ENCODE measurements at places on chromosomes 5 and 9.
A peak's percentile ranks its signal among the peaks of the same experiment; 100 is the strongest.

DNA sequence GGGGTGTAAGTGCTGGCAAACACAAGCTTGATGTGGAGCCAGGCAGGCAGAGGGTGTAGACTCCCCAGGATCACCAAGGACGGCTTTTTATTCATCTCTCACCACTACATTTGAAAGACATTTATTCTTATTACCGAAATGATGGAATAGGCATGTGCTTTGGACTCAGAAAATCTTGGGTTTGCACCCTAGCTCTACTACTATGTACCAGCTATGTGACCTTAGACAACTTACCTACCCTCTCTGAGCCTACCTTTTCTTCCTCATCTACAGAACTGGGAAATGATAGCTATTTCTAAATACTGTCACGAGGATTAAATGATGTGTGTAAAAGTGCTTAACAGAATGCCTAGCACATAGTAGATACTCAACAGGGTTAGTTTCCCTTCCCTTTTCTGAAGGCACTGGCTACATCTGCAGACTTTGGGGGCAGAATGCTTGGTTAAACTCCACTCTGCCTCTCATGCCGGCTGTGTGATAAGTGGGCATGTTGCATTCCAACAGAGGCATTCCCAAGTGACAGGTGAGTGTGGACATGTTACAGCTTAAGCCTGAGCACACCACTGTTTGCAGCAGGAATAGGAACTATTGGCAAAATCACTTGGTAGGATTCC, 94.8 kb downstream of the SLC1A3 start:
- DNase-seq = peak; percentile 67

DNA sequence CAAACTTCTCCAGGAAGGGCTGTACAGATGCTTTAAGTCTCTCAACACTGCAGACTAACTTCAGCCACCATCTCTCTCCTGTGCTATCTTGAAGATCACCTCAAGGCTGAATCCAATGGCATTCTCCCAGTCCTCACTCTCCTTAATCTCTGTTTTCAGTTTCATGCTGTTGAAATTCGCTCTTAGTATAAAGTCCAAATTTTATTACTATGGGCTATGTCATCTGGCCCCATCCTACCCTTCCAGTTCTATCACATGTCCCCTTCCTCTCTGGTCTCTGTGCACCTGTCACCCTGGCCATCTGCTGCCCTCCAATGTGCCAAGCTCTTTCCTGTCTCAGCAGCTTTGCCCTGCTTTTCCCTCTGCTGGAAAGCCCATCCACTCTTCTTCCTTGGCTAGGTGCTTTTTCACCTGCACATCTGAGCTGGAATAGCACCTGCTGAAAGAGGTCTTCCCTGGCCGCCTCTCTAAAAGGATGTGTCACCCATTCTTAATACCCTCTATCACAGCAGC, 284.7 kb upstream of the MAP3K1 start:
- no peak for DNase-seq

GRCh38 chr9:91519520-91520277, 96.1 kb upstream of the NFIL3 start:
- DNase-seq = no peak

DNA sequence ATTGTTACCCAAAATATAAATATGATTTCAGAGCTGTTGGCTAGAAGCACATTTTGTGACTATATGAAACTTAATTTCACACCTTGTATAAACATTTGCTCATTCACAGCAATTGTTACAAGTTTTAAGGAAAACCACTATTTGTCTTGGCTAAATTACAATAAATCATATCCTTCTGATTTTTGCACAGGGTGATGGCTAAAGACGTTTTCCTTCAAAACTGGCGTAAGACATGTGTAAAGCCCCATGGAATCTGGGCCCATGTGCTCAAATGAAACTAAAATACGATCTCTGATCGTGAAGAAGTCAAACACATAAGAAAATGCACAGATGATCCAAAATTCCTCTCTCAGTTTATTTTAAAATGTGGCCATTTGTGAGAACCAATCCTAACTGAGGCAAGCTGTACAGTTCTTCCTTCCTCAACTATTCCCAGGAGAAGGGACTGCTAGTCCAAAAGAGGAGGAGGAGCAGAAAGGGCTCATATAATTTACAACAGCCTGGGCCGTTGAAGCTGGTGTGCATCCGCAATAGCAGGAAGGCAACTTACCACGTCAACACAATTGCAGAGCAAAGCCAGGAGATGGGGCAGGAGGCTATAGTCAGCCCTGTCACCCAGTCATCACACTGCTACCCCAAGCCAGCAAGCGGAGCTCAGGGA, 98.4 kb downstream of the MED27 start:
- no peak for DNase-seq

DNA sequence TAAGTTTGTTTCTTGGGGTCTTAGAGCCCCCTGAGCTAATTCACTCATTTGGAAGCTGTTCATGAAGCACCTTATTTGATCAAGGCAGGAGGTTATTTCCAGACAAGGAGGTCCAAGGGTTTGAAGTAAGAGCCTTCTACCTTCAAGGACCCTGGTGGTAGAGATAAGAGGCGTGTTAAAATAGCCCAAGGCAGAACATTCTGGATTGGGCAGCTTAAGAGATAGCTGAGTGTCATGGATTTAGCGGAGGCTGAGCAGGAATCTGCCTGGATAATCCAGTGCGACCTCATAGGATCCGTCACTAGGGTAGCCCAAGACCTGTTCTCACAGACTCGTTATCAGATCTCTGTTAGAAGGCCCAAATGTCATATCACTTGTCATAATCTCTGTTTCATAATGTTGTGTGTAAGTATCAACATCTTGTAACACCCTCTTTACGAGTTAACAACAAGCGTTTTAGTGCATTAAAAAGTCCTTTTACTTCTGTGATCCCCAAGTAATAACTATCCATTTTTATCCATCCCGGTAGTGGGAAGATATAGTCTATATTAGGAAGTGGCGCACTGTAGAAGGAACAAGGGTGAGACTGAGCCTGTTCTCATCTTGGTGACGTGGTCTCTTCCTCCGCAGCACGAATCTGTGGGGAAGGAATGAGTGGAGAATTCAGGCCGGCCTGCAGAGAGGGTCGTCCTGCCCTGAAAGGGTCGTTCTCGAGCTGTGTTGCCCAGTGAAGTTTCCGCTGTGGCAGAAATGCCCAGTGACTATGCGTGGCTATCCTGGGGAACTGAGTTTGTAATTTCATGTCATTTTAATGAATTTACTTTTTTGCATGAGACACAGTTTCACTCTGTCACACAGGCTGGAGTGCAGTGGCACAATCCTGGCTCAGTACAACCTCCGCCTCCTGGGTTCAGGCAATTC, 28.8 kb downstream of the SLC25A25 start:
- DNase-seq = no peak

- no peak for DNase-seq
Observed at GRCh38 chr9:110994771-110995241, 43.5 kb downstream of the LPAR1 start.

- no peak for DNase-seq
Observed at GRCh38 chr5:169173372-169173771, 127.6 kb downstream of the SLIT3 start.

DNA sequence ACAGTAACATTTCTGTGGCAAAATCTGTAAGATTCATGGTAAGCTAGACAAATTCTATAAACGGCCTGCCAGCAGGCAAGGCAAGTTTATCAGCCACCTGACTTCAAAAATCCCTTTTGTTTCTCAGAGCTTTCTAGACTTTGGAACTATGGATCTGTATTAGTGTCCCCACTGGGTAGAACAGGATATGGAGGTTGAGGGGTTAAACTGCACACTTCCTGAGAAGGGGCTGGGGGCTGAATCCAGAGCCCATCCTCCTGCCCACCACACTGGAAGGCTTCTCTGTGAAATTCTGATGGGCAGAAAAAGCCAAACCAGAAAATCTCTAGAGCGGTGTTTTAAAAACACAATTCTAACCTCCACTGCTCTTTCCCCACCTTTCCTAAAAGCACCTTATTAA, 128.7 kb downstream of the ENTREP1 start:
- DNase-seq = no peak

- no peak for DNase-seq
Observed at GRCh38 chr9:134317400-134317789, 8.9 kb upstream of the RXRA start.

- no peak for DNase-seq
Observed at GRCh38 chr9:8694983-8695588, 895.5 kb upstream of the DMAC1 start.

- DNase-seq = no peak
Observed at GRCh38 chr5:74578356-74579044, 62.0 kb downstream of the ENC1 start.

DNA sequence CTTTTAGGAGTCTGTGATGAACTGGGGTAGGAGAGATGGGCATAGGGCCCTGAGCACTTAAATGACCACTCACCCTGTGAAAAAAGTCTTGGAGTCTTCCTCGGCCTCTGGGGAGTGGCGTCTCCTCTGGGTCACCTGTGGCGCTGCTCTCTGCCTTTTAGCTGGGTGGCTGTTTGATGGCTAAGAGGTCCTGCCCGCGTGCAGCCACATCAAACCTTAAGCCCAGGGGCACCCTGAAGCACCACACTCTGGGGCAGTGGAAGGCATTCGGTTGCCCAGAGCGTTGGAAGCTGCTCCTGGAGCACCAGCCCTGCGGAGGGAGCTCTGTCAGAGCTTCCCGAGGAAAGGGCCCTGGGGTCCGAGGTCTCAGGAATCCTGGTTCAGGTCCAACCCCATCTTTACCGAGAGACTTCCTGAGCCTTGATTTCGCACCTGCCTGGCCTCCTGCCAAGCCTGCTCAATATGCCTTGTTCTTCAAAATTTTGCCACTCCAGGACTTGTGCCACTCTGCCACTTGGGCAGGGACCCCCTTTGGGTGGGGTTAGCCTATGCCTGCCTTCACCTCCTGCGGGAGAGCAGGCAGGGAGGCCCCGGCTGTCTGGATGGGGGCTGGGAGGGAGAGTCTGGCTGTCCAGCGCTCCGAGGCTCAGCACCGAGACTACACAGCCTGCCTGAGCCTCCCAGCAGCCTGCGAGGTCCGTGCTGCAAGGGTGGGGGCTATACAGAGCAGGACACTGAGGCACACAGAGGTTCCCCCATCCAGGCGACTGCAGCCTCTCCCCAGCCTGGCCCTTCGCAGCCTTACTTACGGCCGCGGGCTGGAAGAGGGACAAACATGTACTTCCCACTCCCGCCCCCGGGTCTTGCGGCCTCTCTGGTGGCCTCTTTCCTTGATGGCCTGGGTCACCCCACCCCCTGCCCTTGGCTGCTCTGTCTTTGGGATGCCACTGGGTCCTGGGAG, 63.4 kb upstream of the RNU6ATAC start:
- no peak for DNase-seq

DNA sequence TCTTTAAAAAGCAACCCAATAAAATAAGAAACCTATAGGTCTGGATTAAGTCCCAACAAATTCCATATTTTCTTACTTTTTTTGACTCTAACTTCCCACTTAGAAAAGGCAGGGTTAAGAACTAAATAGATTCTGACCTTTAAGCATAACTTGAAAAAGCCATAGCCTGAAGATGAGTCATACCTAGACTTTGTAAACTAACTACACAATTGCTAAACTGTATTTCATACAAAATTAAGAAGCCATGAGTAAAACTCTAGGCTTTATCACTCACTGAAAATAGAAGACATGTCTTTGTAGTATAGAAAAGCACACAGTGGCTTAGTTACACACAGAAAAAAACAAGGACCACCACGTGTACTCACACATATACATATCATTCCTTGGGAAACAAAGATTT, 51.5 kb downstream of the MLLT3 start:
- DNase-seq = no peak

- no peak for DNase-seq
Observed at GRCh38 chr5:7851617-7852289, 820 bp upstream of the CFAP90 start.

DNA sequence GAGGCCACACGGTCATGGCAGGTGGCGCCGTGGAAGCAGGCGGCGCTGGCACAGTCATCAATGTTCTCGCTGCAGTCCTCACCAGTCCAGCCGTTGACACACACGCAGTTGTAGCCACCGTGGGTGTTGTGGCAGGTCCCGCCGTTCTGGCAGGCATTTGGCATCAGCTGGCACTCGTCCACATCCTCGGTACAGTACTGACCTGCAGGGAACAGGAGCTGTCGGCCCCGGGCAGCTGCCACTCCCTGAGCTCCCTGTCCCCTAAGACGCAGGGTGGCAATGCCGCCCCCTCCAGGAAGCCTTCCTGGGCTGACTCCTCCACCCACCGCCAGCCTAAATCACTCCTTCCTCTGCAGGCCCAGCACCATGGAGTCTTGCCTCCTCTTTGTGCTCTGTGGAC, 27.2 kb downstream of the NOTCH1 start:
- DNase-seq = no peak

GRCh38 chr9:4691795-4692194, 12.4 kb downstream of the CDC37L1 start:
- DNase-seq = no peak

GRCh38 chr5:128264564-128265360, 181.2 kb downstream of the SLC12A2 start:
- DNase-seq = no peak

DNA sequence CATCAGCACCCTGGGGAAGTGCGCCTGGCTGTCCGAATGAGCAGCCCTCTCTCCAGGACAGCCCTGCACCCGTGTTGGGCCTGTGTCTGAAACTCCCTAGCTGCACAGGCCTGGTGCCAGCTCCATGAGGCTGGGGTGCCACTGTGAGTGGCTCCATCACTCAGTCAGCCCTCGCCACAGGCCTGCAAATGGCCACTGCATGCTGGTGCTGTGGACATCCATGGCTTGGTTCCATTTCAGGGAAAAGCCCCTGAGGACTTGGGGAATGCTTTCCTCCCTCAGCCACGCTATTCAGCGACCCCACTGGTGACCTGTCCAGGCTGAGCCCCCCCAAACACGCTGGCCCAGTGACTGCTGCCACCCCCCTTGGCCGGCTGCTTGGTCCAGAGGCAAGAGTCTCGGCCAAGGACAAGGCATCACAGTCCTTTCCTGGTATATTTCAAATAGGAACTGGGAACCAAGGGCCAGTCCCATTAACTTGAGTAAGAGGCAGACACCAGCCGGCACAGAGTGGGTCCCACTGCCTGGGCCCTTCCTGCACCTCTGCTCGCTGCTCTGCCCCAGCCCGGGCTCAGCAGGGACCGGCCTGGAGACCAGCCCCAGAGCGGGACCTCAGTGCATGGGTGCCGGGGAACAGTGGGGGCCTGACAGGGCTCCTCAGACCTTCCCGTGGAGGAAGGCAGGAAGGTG, 181.3 kb downstream of the AUH start:
- no peak for DNase-seq

DNA sequence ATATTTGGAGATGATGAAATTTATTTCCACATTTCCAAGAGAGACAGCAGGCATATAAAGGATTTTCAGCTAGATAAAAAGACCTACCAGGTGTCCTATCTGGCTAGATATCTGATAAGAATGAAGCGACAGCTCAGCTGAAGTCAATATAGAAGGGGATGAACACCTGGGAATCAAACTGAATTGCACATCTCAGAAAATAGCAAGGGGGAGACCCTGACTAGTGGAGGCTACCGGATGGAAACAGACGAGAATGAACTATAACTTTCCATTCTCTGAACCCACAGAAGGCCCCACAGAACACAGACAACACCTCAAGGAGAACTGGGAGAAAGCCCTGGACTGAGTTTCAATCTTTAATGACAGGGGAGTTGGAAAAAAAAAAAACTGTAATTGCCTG, 51.1 kb downstream of the CPLANE1 start:
- DNase-seq = no peak

DNA sequence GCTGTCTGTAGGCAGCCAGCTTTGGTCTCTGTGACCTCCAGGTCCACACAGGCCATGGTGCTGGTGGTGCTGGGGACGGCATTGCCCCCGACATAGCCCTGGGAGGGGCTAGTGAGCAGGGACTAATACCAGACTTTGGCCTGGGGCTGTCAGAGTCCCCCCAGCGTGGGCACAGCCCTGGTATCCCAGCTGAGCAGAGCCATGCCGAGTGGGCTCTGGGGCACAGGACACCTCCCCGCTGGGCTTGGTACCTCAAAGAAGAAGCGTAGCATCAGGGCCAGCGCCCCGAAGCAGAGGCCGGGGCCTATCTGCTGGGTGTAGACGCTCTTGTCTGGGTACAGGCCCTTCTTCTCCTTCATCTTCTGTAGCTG, 9.5 kb downstream of the MYMK start:
- DNase-seq = no peak

Data from OCI-LY7 (cell line).